ENCODE measurements at places on chromosomes 2 and 18. TPM values are rescaled to one million over a fixed set of nuclear protein-coding genes. Genes with fewer than 3 reads are reported as not detected.
A peak's percentile ranks its signal among the peaks of the same experiment; 100 is the strongest.

Gene MORN2
- total RNA-seq, result 18.2 TPM

DNA sequence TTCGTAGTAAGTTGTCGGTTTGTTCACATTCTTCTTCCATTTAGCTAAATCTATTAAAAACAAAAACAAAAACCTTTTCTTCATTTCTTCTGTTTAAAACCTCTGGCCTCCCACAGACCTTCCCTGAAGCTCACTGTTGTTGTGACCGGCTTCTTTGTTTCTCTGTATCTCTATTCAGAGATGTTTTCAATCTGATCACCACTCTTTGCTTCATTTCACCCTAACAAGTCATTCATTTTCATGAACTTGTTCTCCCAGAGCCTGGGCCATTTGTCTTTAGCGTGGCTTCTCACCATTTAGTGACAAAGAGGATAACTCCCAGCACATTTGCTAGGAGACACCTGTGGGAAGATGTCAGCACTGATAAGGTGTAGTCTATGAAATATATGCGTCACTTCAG is 794.2 kb downstream of the ERBB4 start:
- DNase-seq, result no peak

DNA sequence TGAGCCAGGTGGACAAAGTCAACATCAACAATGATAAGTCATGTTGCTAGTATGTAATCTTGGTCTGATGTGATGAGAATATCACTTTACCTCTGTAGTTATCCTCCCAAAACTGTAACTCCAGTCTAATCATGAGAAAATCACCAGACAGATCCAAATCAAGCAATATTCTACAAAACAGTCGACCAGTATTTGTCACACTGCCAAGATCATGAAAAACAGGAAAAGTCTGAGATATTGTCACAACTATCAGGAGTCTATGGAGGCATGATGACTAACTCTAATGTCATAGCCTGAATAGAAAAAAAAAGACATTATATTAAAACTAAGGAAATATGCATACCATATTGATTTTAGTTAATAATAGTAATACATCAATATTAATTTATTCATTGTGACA is 1883.3 kb upstream of the CELF4 start:
- DNase-seq, result no peak

DNA sequence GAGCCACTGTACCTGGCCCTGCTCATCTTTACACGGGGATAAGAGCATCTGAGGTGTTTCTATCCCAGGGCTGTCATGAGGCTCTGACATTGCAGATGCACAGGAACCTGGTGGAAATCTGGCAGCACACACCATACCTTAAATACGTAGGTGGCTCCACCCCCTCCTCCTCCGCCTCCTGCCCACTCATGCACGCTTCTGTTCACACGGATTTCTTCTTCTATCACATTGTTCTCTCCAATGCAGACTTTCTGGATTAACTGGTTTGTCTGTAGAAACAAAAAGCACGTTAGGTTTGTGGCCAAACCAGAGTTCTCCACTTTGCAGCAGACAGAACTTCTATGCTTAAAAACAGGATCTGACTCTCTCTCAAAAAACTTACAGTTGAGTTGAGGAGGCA is 118.2 kb downstream of the CLIP4 start:
- DNase-seq, result no peak

DNA sequence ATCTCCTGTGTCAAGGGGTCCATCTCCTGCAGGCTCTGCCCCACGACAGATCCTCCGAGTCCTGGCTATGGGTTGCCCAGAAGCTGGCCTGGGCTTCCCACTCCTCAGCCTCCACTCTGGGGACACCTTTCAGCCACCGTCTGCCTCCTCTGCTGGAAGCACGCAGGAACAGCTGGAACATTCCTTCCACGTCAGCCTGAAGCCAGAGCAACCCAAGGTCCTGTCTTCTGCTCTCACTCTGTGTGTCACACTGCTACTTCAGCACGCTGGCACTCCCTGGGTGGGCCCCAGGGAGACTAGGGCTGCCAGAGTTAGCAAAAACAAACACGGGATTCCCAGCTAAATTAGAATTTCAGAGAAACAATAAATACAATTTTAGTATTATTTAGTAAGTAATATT is 148.8 kb downstream of the HRH4 start:
- DNase-seq, result peak; percentile 57

DNA sequence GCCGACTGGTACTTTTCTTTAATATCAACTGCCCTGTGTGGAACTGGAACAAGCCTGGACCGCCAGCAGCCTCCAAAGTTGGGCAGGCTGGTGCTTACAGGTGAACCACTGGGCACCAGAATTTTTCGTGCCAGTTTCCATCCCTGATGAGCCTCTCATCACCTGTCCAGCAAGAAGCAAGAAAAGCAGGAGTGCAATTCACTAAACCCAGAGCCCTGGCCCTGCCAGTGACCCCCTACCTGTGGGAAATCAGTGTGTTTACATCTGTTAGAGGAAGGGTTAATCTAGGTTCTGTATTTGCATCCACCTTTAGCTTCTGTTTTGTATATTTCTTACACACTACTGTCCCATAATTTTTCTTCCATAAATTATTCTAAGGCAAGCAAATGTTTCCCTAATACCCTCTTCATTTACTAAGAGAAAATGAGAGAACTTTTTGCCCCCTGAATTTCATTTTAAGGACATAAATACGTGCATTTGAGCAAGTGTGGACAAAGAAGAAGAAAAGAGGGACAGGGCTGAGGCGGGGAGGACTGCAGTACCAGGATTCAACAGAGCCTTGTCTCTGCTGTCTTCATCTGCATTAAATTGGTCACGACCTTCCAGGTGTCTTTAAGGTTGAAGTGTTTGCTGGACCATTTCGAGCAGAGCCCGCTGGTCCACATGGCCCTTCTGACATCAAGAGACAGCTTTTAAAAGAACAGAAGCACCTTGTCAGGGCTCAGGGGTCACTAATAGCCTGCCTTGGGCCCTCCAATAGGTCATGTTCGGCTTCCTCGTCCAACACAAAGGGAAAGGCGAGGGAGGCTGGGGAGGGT is 763.1 kb downstream of the BCL11A start:
- no peak for DNase-seq

All from SJCRH30 (cell line).